Effector CD4-positive, alpha-beta T cell (primary cell): ENCODE measurements at places on chromosomes 1 and 21.

- DNase-seq = no peak
Measured at GRCh38 chr1:176617881-176618280, 154.9 kb downstream of the PAPPA2 start.

DNA sequence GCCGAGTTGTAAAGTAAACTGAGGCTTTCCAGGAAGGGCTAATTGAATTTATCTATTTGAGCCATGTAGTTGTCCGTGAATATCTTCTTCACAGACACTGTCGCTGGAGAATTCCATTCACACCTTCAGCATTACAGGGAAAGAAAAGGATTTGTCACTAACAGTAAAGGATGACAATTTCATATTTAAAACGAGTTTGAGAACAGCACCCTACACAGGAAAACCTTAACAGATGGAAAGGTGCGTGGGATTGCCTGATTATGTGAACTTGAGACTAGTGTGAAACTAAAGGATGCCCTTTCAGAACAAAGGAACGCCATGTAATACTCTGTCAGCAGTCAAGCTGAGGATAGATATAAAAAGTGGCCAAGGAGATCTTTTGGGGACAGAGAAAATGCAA lies 492.5 kb upstream of the ADGRL2 start:
- no peak for DNase-seq

GRCh38 chr1:61078618-61079295 lies 3.6 kb upstream of the NFIA start:
- no peak for DNase-seq

- DNase-seq = no peak
Measured at GRCh38 chr1:95731466-95731865, 497.5 kb downstream of the RWDD3 start.

DNA sequence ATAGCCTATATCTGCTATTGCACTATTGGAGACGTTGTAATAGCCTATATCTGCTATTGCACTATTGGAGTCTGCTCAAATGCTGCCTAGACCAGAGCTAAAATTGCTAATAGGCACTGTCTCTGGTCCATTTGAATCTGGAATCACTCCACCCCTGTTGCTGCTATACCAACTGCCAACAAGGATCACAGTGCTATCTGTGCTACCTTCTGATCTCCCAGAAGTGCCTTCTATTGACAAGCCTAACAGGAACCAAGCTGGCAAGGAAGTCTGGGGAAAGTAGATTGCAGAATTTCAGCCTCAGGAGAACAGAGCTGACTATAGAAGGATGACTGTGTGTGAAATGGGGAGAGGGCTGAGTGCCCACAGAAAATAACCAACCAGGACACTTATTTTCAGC lies 15.9 kb downstream of the RWDD3 start:
- no peak for DNase-seq

- DNase-seq = no peak
Measured at GRCh38 chr1:230423261-230423660, 2.9 kb downstream of the PGBD5 start.

GRCh38 chr1:30060738-30061137 lies 662.6 kb downstream of the MATN1 start:
- DNase-seq = no peak

- DNase-seq = no peak
Measured at GRCh38 chr21:16596369-16596768, 866.6 kb downstream of the USP25 start.

DNA sequence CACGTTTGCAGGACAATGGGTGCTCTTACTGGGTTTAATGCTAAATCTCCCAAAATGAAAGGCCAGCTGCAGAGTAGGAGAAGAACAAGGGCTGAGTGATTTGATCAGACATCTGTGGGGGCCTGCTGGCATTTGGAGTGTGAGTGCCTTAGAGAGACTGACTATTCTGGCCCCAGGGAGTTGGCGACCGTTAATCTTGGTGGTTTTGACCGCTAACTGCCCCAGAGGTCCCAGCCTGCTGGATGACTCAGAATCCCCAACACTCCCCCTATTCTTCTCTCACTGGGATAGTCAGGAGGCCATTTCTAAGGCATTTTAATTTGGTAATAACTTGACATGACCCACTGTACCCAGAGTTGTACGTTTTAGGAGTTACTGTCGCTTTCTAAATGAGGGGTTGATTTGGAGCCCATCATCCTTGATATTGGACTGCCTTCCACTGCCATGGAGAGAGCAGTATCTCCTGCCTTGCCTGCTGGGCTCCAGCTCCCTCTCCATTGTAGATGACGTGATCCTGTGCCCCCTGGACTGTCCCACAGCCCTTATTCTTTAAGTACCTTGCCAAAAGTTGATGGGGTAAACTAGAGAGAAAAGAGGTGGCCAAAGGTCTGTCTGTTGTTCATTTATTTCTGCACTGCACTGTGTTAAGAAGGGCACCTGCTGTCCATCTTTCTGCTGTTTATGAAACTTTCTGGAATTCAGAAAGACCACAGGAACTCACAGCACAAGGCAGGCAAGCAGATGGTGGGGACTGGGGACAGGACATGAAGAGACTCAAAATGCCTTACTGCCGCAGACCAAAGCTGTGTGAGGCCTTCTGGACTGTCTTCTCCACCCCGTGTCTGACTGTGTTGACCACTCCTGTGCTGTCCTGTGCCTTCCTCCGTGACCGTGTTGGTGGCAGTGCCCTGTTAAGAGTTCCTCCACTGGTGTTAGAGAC lies 98.2 kb upstream of the ARTN start:
- DNase-seq = no peak

DNA sequence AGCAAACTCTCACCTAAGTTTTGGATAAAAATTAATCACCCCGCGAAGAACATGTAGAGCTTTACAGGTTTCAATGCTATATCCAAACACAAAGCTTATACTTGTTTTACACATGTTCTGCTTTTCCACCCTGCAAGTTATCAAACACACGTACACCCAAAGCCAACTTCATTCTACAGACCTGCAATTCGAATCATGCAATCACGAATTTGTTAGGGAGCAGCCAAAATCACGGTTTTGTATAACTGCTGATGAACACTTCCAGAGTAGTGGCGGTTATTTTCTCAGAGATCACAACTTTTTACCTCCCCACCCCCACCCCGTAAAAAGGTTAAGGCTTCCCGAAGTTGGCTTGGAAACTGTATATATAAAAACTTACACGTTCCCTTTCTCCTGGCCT lies 1.4 kb downstream of the HMGN1 start:
- no peak for DNase-seq

- DNase-seq = no peak
Measured at GRCh38 chr1:245986404-245987218, 520.5 kb downstream of the SMYD3 start.
